ENCODE measurements at places on chromosomes 1 and 21.

- DNase-seq, result no peak
Measured at GRCh38 chr1:19457607-19458006, 27.7 kb downstream of the CAPZB start.

GRCh38 chr1:17755120-17755519, at the start of gene ACTL8:
Gene ACTL8, plus strand, starts transcription at chr1:17755333. Its CDS starts 67,676 bp downstream, at chr1:17823009.
- DNase-seq, result no peak

- no peak for DNase-seq
Measured at GRCh38 chr1:197998110-197998509, 80.9 kb downstream of the LHX9 start.

DNA sequence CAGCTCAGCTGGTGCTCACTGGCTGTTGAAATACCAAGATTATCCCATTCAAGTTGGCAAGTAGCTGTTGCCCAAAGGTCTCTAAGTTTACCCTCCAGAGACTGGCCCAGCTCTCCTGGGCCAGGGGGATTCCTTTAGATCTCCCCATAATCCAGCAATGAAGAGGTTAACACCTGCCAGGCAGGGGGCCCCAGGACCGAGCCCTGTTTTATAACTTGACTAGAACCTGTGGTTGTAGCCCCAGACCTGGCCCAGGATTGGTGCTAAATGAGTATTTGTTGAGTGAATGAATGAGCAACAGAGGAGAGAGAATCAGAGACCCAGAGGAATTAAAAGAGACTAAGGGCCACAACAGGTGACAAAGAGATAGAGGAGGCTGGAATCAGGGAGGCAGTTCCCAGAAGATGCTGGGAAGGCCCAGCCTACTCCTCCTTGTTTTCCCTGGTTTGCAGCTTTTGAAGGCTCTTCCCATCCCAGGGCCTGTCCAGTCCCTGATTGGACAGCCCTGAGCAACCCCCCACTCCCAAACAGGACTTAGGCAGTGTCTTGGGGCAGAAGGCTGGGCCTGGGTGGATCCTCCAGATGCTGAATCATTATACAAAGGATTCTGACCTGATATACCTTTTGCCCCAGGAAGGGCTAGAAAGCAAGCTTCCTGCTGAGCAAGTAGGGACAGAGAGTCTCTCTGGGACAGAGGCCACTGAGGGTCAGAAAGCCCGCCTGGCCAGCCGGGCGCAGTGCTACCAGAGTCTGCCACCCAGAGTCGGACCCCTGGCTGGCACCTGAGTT, 2.4 kb upstream of the RHBG start:
- DNase-seq, result no peak
